ENCODE measurements at places on chromosomes 13 and 19.

DNA sequence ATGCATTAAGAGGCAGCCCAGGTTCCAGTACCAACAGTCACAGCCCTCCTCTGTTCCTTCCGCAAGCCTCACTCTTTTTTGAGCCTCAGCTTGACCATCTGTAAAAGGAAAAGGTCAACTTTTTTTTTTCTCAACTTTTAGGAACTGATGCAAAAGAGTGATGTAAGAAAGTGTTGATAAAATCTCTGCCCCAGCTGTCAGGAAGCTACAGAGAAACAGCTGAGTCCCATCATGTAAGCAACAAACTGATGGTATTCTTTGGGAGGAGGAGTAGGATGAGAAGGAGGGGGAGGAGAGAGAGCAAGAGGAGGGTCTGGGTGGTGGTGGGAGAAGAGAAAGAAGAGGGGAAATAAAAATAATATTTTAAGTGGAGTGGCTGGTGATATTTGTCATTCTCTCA, 233.9 kb upstream of the TSHZ3 start:
- no peak for DNase-seq

GRCh38 chr13:71312923-71313322, 554.1 kb downstream of the DACH1 start:
- no peak for DNase-seq

DNA sequence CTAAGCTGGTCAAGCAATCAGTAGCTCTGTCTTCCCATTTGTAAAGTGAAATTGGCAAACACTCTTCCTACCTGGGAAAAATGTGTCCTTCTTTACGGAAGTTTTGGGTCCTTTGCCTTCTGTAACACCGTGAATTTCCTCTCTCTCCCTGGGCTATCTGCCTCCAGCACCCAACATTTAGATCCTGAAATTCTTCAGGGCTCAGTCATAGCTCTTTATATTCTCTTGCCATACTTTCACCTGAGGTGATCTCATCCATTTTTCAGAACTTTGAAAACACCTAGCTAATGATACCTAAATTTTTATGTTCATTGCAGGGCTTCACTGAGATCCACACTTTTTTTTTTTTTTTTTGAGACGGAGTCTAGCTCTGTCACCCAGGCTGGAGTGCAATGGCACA, 1042.2 kb downstream of the DIAPH3 start:
- no peak for DNase-seq

DNA sequence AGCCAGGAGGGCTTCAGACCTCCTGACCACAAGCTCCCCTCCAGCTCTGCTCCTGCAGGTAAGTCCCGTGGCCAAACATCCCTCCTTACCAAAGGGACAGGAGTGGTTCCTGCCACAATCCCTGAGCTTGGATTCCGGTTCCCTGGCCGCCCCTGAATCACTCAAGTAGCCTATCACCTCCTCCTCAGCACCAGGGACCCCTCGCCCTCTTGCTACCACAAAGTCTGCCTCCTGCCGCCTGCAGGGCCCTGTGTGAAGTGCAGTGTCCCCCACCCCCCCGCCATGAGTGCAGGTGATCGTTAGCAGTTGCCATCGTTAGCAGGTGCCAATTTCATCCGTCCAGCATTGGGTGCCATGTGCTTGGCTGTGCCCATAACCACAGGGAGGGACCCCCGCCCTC, 40.8 kb upstream of the RANBP3 start:
- no peak for DNase-seq

DNA sequence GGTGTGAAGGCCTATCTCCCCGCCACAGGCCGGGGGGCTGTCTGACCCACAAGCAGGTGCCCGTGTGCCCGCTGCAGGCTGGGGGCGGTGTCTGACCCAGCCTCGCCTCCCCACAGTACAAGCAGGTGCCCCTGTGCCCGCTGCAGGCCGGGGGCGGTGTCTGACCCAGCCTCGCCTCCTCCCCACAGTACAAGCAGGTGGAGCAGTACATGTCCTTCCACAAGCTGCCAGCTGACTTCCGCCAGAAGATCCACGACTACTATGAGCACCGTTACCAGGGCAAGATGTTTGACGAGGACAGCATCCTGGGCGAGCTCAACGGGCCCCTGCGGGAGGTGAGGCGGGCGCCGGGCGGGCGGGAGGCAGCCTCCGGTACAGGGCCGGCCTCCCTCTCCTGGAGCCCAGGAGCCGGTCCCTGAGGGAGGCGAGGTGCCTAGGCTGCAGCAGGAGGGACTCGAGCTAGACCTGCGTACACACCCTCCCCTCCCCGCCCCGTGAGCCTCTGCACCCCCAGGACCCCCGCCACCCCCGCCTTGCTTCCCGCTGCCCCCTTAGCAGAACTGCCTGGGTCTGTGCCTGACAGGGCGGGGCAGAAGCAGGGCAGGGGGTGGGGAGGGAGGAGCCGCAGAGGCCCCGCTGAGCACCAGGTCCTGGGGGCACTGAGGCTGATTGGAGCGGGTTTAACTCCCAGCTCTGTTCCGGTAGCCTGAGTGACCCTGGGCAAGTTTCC, 20.6 kb downstream of the HCN2 start:
- DNase-seq = no peak

DNA sequence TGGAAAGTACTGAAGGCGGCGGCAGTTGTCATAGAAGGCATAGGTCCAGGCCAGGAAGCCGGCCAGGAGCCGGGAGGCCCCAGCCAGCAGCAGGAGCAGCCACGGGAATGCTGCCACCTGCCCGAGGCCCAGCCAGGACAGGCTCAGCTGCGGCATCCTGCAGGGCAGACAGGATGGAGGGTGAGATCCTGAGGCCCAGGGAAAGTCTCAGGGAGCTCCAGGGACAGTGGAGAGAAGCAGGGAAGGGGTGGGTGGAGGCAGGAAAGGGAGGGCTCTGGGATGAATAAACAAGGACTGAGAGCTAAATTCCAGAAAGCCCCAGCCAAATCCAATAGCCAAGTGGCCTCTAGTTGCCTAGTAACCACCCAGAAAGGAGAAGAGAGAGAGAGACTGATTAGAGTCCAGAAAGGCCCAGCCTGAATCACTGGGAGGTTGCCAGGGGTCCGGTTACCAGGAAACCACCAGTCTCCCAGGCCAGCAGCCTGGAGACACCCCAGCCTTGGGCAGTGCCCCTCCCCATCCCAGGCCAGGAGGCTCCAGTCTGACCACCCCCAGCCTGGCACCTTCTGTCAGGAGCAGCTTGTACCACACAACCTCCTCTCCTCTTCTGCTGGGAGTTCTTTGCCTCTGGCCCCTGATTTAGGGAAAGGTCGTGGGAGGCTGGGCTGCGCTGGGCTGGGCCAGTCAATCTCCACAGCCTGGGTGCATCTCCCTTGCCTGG, 7.5 kb upstream of the OR10H5 start:
- no peak for DNase-seq

DNA sequence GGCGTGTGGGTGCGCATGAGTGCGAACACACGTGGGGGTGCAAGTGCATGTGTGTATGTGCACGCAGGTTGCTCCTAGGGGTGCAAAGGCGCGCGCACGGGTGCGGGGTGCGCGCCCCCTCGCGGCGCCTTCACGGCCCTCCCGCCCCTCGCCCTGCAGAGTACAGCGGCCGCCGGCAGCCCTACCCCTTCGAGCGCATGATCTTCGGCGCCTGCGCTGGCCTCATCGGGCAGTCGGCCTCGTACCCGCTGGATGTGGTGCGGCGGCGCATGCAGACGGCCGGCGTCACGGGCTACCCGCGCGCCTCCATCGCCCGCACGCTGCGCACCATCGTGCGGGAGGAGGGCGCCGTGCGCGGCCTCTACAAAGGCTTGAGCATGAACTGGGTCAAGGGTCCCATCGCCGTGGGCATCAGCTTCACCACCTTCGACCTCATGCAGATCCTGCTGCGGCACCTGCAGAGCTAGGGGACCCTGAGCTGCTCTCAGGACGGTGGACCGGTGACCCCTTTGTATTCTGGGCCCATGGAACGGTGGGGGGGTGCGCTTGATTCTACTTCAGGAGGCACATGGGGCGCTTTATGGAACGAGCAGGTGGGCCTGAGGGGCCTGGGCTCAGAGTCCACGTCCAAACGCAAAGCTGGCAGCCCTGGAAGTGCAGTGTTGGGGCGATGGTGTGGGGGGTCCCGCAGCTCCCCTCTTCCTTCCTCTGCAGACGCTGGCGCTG, 27.7 kb downstream of the TMEM161A start:
- no peak for DNase-seq

All from NCI-H2171 (cell line).